ENCODE measurements at places on chromosomes 2 and 18. TPM values are rescaled to one million over a fixed set of nuclear protein-coding genes. Genes with fewer than 3 reads are reported as not detected.

DNA sequence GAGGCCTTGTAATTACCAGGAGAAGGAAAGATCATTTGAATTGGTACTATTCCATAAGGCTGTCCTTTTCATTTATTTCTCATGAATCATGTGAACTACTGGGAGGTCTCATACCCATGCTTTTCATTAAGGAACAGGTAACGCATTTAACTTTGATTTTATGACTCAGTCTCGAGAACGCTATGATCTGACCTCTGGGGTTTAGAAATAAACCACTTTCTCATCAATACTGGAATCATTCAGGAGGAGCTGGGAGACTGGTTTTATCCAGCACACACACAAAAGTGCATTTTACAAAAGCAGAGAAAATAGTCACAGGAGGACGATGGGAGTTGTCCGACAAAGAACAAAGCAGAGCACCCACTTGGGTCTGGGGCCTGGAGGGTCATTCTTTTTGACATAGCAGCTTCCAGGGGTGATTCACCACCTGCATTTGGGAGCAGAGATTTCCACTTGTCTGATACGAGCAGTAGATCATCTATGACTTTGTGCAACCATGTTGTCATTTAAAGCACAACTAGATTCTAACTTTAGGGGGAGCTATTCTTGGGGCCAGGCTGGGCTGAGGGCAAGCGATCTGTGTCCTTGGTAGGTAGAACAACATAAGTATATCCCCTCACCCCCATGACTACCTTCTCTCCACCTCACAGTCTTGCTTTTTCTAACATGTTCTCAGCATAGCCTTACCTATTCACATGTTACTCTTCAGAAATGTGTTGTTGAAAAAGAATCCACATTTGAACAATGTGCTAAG is 95.9 kb upstream of the SCG2 start:
- no peaks in the 10 kb centered on the region for H3K36me3 ChIP-seq
- no peaks in the 10 kb centered on the region for H3K4me1 ChIP-seq
- H3K27ac ChIP-seq: no peak overlapping the region
- no peaks in the 10 kb centered on the region for H3K27me3 ChIP-seq
- no peak for DNase-seq
- H3K4me3 ChIP-seq: no peak overlapping the region

- H3K4me3 ChIP-seq: no peak overlapping the region
- no peak overlapping the region for H3K27ac ChIP-seq
- H3K27me3 ChIP-seq: no peaks in the 10 kb centered on the region
- no peak for DNase-seq
- no peaks in the 10 kb centered on the region for H3K36me3 ChIP-seq
Observed at GRCh38 chr2:26076001-26076587, 42.2 kb downstream of the RAB10 start.

Gene KHK
- 2.8 TPM for total RNA-seq

GRCh38 chr18:63079114-63079513 is 240.5 kb downstream of the BCL2 start:
- peaks cover 11% of the 10 kb centered on the region for H3K4me1 ChIP-seq
- H3K36me3 ChIP-seq: no peaks in the 10 kb centered on the region
- H3K27ac ChIP-seq: no peak overlapping the region
- DNase-seq: no peak

- no peak overlapping the region for H3K4me3 ChIP-seq
- H3K27me3 ChIP-seq: no peaks in the 10 kb centered on the region
- no peak for DNase-seq
- no peaks in the 10 kb centered on the region for H3K36me3 ChIP-seq
- no peak overlapping the region for H3K27ac ChIP-seq
Observed at GRCh38 chr2:197944416-197945096, 140.2 kb downstream of the PLCL1 start.
